ENCODE measurements at places on chromosomes 5 and 9.

GRCh38 chr5:154753792-154754191 lies 1.4 kb upstream of the LARP1 start:
- no peak for DNase-seq

DNA sequence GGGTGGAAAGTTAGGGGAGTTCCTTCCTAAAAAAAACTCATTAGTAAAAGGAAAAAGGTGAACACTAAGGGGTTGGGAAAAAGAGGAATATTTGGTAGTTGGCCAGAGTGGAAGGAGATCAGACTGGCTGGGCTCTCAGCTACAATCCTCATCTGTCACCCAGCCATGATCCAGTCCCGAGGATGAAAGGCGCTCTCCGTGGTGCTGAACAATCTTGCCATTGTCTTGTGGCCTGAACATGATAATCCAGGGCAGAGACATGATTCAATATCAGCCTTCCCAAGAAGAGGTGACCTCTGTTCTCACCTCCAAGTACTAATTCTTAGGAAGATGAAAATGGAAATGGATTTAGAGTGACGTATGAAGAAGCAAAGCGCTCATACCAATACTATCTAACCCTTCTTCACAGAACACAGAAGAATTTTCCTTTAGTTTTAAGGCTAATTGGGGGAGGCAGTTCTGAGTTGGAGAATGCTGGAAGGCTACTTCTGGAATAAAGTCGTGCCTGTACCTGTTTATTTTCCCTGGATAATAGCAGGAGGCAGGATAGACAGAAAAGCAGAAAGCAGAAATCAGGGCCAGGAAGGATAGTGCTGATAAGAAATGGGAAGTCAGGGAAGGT lies 36.6 kb upstream of the MYORG start:
- no peak for DNase-seq

- no peak for DNase-seq
These were observed 173.4 kb downstream of the GOLPH3 start for GRCh38 chr5:32000731-32001130.

DNA sequence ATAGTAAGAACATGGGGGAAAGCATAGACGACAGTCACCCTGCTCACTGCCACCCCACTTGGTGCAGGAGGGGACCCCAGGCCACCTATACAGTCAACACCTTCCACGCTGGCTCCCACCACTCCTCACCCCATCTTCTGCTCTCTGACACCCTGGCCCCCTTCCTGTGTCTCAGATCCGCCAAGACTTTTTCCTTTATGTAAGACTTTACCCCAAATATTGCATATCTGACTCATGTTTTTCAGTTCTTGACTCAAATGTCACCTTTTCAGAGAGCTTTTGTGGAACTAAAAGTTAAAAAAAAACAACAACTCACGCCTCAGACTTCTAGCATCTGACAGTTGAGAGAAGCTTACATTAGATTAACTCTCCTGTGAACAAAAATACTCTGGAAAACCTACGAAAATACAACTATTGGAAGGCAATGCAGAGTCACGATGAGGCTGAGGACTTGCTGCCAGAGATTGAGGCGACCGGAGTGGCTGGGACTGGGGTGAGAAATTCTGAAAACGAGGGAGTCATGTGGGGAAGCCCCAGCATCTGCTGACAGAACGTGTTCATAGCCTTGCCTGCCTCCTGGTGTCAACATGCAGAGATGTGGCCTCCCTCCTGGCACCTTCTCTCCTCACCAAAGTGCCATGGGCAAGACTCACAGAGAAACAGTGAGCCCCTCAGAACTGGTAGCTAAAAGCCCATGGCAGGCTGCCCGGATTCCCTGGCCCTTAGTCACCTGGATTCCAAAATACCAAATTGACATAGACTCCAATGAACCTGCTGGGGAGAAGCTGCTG lies 22.4 kb upstream of the FCN2 start:
- no peak for DNase-seq

GRCh38 chr5:56429110-56429561 lies 196.0 kb upstream of the ANKRD55 start:
- no peak for DNase-seq

- no peak for DNase-seq
These were observed 29.2 kb downstream of the NR2F1 start for GRCh38 chr5:93611976-93612854.

- DNase-seq = no peak
These were observed 57.3 kb upstream of the CACNA1B start for GRCh38 chr9:137820161-137820855.

DNA sequence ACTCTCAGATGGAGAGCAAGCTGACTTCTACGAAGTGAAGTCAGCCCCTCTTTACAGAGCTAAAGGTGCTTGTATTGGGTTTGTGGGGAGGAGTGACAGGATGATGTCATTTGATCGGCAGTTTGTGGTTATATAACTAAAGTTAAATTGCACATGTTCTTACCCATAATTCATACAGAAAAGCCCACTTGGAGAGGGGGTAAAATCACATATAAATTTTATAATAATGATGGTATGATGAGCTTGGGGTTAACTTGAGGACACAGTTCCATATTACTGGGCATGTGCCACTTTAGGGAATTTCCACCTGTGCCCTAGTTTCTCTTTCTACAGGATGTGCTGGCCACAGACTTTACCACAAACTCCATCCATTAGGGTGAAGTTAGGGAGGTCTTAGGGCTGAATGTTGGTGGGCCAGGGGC lies 1178.6 kb upstream of the CDH9 start:
- no peak for DNase-seq

GRCh38 chr5:83147593-83147992 lies 70.2 kb downstream of the XRCC4 start:
- no peak for DNase-seq

DNA sequence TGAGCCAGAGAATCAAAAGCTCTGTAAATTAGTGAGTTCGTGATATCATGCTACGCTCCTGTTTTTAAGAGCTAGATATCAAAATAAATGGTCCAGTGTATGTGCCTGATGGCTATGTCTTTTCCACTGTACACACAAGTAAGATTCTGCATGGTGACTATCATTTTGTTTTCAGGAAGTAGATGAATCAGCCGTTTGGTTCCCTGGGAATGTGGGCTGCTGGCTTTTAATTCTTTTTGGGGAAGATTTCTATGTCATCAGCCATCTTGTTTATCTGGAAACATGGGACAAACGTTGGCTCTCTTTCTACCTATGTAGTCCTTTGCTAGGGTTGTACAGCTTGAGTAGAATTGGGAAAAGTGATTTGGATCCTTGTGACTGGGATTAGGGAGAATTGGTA lies 126.7 kb downstream of the GRIA1 start:
- DNase-seq = no peak

DNA sequence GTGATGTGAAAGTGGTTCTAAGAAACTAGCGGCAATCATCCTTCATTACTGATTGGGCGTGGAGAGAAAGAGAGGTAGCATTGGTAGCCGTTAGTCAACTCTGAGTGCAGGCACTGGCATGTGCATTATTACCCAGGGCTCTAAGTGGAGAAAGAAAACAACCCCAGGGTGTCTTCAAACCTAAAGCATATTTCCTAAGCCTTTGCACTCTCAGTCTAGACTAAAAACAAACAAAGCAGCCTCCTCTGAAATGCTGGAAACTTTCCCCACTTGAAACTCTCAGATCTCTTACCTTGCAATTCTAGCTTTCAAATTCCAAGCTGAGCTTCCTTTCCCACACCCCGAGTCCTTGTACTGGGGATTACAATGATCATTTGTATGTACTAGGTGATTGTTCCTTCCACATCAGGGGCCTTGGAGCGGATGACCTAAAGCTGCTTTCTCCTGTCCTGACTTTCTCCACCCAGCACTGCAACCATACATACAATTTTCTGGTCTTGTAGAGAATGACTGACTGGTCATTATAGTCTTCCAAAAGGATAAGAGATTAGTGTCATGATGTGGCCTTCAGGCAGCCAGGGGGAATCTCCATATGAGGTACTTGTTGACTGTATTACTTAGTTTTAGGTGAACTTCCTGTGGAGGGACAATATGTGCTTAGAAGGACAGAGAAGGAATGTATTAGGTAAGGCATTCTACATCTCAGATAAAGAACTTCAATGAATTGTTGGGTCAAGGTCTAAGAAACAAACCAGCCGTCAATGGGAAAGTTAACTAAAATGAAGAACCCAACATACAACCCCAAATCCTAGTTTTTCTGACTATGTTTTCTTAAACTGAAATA lies 98.3 kb upstream of the CDKN2B start:
- no peak for DNase-seq

DNA sequence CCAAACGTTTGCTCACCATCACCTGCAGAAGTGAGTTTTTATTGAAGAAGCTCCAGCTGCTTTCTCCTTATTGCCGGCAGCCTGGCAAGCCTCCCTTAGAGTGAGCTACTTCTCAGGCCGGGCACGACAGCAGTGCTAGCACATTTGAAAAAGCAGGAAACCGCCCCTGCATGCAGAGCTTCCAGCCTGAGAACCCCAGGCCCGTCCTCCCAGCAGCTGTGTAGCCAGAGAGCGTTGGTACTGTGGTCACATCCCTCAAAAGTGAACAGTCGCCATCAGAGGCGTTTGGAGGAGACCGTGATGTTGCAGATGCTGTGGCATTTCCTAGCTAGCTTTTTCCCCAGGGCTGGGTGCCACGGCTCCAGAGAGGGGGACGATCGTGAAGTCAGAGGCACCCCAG lies 23.5 kb downstream of the SLC25A25 start:
- DNase-seq = no peak

DNA sequence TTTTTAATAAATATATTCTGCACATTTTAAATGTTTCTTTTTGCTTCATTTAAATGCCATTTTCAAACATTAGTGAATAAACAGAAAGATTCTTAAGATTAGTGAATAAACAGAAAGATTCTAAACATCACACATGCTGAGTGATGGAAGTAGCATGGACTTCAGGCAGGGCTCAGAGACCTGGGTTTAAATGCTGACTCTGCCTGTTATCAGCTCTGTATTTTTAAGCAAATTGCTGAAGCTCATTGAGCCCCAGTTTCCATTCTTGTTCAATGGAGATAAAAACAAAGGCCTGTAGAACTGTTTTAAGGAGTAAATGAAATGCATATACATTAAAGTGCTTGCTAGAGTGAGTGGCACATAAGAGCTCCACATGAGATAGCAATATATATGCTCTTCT lies 8.1 kb upstream of the LVRN start:
- no peak for DNase-seq

GRCh38 chr5:180043377-180043776 lies 28.2 kb downstream of the RNF130 start:
- DNase-seq = no peak

GRCh38 chr9:118223111-118223510 lies 518.9 kb downstream of the TLR4 start:
- no peak for DNase-seq

- no peak for DNase-seq
These were observed 8.0 kb upstream of the GFI1B start for GRCh38 chr9:132970324-132971062.

GRCh38 chr9:91157883-91158282 lies 203.8 kb downstream of the AUH start:
- no peak for DNase-seq

DNA sequence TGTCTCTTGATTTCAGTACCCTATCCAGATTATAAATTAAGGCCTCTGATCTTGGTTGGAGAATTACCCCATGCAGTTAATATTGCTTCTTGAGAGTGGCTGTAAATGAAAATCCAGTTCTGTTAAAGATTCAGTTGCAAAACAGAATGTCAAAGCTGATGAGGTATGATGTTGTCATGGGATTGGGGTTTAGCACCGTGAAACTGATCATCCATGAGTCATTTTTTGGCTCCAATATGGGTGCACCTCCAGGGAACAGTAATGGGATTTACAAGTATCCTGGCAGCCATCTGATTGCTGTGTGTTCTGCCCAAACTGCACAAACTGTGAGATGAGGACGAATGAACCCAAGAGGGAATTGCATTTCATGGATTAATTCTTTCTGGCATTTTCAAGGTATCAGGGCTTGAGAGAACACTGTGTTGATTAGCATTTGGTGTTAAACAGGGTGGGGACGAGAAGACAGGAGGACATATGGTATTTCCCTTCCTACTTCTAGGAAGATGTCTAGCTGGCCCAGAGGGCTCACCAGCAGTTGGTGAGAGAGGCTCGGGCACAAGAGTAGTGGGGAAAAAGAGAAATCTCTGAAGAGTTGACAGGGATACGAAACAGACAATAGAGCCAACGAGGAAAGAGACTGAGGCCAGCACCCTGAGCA lies 214.7 kb downstream of the GAS1 start:
- no peak for DNase-seq

- DNase-seq = peak; percentile 5
These were observed 6.2 kb downstream of the MAPKAP1 start for GRCh38 chr9:125700791-125701190.

DNA sequence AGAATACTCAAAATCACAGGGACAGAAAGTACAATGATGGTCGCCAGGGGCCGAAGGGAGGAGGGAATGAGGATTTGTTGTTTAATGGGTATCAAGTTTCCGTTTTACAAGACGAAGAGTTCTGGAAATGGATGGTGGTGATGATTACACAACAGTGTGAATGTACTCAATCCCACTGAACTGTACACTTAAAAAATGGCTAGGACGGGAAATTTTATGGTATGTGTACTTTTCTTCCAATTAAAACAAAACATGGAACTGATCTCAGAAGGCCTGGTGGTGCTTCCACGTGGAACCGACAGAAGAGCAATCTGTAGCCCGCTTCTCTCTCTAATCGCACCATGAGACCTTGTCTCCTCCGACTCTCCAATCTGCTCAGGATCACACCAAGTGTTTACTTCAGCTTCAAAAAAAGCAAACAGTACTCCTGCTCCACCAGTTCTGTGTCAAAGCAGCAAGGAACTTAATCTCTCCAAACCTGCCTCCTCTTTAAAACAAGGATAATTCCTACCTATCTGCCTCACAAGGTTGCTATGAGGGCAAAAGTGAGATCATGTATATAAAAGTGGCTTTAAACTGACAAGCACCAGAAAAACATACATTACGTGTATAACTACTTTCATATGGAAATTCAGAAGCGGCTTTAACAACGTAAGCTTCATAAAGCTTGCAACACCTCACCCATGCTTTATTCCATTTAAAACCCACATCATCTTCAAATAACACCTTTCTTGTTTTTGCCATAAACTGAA lies 2.1 kb downstream of the ECPAS start:
- no peak for DNase-seq

DNA sequence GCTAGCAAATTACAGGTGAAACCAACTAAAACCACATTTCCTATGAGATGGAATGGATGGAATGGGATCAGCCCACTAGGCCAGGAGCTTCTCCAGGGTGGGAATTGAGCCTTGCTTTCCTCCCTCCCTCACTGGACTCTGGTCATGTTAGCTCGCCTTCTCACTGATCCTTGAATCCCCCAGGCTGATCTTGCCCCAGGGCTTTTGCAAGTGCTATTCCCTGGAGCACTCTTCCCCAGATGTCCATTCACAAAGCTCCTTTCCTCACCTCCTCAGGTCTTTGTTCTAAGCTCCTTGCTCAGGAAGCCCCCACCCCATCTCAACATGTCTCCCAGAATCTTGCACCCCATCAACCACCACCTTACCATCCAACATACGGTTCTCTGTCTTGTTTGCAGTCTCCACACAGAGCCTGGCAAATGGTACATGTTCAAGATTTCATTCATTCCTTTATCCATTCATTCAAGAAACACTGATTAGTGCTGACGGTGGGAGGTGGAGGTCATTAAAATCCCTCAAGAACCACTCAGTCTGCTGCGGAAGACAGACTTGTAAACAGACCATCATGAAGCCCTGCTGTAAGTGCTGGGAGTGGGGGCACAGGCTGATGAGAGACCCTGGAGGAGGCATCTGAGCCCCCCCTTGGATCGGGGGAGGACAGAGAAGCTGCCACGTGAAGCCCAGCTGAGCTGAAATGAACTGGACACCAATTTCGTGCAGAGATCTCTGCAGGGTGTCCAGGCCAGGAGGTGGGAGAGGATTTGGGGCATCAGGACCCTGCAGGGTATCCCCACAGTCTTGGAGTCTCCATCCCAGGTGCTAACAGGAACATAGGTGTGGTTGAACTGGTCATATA lies 141.7 kb downstream of the BARX1 start:
- peak; percentile 34 for DNase-seq

GRCh38 chr5:126138281-126138931 lies 284.8 kb upstream of the GRAMD2B start:
- peak; percentile 38 for DNase-seq

All from NCI-H187 (cell line).